ENCODE measurements at places on chromosomes 5 and 9. TPM values are rescaled to one million over a fixed set of nuclear protein-coding genes. Genes with fewer than 3 reads are reported as not detected.

BRINP1 gene
- polyA plus RNA-seq: 5.3 TPM

CCL27 gene
- 0.37 TPM for polyA plus RNA-seq

TRIM36 gene
- polyA plus RNA-seq: 2.3 TPM

- no peak for DNase-seq
Observed at GRCh38 chr5:19546521-19546920, 441.5 kb downstream of the CDH18 start.

DNA sequence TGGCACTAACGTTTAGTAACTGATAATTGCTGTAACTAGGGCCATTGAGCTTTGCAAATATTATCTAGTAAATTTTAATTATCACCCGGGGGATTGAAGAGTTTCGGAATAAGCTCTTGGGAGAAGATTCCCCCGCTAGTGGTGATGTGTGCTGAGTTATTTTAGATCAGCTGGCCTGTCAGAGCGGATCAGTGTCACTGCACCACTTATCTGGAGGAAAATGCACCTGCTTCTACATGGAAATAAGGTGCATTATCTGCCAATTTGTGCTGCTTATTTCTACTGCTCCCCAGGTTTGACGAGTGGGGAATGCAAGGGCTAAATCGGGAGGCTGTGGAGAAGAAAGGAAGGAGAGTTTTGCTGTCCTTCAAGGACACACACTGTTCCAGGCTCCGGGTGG, 518.6 kb downstream of the TLE4 start:
- DNase-seq: no peak

- no peak for DNase-seq
Observed at GRCh38 chr5:168916852-168917251, 337.7 kb upstream of the PANK3 start.

- DNase-seq: no peak
Observed at GRCh38 chr5:93423300-93423699, 157.7 kb downstream of the NR2F1-AS1 start.

DNA sequence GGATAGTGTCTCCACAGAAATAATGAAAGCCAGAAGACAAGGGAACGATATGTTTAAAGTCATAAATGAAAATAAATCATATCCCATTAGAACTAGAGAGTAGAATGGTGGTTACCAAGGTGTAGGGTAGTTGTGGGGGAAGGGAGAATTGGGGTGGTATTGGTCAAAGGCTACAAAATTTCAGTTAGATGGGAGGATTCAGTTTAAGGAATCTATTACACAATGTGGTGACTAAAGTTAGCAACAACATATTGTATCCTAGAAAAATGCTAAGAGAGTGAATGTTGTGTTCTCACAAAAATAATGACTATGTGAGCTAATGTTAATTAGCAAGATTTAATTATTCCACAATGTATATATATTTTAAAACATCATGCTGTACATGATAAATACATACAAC, 27.8 kb upstream of the LARP1 start:
- no peak for DNase-seq

GRCh38 chr5:69029292-69029691, 64.5 kb upstream of the SLC30A5 start:
- no peak for DNase-seq

- peak; percentile 67 for DNase-seq
Observed at GRCh38 chr5:157516006-157516405, 56.0 kb downstream of the NIPAL4 start.

All from renal pelvis (tissue), 12 donors.